ENCODE measurements at places on chromosomes 2 and 18.

DNA sequence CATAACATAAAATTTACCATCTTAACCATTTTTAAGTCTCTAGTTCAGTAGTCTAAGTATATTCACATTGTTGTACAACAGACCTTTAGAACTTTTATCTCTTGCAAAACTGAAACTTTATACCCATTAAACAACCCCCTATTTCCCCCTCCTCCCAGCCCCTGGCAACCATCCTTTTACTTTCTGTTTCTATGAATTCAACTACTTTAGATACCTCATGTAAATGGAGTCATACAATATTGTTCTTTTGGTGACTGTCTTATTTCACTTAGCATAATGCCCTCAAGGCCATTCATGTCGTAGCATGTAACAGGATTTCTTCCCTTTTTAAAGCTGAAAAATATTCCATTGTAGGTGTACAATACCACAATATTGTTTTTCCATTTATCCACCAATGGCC is 129.8 kb downstream of the PDE11A start:
- no peak for DNase-seq

DNA sequence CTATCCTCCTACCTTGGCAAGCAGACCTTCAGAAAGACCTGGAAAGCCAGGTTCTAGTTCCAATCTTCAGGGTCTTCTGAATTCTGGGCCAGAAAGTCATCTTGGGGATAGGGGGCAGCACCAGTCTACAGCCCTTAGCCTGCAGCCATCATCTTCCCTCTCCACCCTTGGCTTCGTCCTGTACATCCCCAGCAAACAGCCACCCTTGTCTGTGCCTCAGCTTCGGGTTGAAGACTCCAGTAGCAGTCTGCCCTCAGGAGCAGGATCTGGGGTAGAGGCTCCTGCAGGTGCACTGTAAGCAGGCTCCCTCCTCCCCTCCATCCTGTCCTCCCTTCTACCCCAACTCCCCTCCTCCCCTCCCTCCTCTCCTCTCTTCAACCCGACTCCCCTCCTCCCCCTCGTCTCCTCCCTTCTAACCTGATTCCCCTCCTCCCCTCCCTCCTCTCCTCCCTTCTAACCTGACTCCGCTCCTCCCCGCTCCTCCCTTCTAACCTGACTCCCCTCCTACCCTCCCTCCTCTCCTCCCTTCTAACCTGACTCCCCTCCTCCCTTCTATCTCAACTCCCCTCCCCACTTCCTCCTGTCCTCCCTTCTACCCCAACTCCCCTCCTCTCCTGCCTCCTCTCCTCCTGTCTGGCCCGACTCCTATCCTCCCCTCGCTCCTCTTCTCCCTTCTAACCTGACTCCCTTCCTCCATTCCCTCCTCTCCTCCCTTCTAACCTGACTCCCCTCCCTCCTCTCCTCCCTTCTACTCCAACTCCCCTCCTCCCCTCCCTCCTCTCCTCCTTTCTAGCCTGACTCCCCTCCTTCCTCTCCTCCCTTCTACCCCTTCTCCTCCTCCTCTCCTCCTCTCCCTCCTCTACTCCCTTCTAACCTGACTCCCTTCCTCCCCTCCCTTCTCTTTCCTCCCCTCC is 90.1 kb upstream of the SMAD2 start:
- DNase-seq, result no peak

DNA sequence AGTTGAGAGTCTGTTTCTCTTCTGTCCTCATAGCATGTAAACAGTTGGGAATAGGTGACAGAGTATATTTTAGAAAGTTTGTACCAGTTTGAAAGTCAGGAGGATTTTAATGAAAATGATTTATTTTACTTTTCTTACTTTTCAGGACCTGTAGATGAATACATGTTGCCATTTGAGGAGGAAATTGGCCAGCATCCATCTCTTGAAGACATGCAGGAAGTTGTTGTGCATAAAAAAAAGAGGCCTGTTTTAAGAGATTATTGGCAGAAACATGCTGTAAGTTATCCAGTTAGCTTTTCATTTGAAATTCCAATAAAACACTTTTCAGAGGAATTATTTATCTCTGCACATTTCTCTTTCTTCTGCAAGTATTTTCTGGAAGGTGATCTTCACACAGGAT is 81.1 kb downstream of the ACVR2A start:
- no peak for DNase-seq

DNA sequence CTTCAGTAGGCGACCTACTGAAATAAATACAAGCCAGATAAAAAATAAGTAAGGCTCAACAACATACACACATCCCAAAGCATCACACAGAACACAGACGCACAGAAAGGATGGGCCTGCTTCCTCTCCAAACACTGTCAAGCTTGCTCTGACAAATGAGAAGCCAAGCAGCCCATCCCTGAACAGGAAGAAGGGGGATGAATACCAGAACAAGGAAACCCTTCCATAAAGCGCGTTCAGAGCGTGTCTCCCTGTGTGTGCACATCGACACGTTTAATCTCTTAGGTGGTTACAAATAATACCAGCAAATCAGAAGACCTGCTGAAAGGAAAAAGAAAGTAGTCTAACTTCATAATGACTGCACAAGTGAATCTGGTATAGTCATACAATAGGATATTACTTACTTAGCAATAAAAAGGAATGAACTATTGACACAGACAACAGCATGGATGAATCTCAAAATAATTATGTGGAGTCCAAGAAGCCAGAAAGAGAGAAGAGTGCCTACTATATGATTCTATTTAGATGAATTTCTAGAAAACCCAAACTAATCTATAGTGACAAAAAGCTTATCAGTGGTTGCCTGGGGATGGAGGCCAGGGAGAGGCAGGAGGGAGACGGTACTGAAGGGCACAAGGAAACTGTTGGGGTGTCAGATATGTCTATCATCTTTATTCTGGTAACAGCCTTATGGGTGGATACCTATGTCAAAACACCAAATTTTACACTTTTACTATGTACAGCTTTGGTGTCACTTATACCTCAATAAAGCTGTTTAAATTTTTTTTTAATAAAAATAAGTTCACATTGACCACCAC is 26.8 kb downstream of the MBOAT2 start:
- DNase-seq, result no peak

DNA sequence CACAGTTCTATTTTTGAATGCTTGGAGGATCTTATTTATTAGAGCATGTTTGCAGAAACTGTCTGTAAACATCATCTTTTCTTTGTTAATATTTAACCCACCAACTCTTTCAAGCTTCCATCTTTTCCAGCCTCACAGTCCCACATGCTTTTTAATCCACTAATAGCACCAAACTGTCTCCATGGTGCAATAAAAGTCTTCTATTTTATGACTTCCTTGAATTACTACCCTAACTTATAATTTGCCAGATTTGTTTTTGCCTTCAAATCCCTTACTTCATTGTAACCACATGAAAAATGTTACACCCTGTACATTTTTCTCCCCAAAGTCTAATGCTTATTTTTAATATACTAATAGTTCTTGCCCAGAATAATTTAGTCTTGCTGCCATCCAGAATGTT is 792.6 kb downstream of the PLCL1 start:
- no peak for DNase-seq

DNA sequence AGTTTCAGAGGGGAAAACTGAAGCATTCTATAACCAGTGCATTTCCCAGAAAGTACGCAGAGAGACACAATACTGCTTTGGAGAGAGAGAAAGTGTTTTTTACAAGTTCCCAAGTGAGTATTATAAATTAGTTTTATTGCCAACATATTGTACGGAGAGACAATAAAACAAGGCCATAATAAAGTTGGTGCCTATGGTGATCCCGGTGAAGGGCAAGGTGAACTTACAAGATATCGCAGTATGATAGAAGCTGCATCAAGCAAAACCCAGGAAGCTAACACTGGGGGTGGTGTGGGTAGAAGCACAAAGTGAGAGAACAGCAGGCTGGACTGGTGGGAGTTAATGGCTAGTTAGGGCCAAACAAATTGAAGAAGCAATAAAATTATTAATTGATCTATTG is 7.5 kb downstream of the TMSB10 start:
- no peak for DNase-seq

DNA sequence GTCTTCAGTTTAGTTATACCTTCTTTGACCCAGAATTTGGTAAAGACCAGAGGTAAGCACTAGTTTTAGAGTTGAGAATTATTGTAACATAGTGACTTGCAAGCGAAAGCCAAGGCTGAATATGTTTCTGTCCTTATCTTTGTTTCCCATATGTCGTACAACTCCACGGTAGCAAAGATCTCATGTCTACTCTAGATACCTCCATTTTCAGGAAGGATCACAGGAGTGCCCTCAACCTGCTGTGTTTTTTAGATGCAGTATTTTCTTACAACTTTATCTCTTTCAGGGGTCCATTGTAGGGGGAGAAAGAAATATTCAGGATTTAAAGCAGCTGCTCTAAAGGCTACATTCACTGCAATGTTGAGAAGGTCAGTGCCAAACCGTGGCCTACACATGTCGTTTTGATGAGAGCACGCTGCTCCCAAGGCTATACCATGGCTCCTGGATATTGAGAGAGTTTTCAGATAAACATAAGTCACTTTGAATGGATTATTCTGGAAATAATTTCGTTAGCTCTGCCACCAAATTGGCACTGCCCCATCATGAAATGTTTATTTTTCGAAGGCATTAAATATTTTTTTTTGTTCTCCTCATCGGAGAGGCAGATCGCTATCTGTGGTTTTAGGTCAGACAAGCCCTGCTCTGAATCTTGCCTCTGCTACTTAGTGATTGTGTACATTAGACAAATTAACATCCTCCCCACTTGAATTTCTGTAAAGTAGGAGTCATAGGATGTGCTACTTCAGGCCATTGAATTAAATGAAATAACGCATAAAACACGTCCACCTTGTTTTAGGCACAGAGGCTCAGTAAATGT is 2.1 kb downstream of the RHBDD1 start:
- no peak for DNase-seq

GRCh38 chr2:108580050-108580449 is 45.8 kb downstream of the LIMS1 start:
- no peak for DNase-seq

- no peak for DNase-seq
Observed at GRCh38 chr18:32450026-32450691, 20.5 kb downstream of the GAREM1 start.

- DNase-seq, result no peak
Observed at GRCh38 chr2:203820969-203821368, 46.6 kb upstream of the CTLA4 start.

DNA sequence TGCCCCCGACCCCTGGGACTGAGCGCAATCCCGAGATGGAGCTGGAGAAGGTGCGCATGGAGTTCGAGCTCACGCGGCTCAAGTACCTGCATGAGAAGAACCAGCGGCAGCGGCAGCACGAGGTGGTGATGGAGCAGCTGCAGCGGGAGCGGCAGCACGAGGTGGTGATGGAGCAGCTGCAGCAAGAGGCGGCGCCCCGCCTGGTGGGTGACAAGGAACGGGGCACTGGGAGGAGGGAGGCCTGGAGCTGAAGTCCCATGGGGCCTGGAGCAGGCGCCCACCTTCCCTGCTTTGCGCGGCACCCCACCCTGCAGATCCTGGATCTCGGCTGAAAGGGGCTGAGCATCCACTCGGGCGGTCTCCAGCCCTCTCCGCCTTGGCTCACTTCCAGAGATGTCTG is 1.2 kb downstream of the TMEM247 start:
- no peak for DNase-seq

DNA sequence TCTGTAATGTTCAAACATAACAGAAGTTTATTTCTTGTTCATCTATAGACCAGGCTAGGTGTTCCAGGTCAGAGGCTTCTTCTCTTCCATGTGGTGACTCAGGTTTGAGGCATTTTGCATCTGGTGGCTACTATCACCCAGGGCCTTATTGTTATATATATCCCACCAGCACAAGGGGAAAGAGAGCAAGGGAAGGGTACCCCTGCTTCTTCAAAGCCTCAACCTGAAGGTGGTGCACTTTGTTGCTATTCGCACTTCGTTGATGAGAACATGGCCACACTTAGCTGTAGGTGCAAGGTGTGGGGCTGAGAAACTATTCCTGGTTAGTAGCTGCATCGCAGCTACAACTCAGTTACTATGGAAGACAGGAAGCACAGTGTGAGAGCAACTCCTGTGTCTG is 27.4 kb upstream of the SLC3A1 start:
- DNase-seq, result no peak

DNA sequence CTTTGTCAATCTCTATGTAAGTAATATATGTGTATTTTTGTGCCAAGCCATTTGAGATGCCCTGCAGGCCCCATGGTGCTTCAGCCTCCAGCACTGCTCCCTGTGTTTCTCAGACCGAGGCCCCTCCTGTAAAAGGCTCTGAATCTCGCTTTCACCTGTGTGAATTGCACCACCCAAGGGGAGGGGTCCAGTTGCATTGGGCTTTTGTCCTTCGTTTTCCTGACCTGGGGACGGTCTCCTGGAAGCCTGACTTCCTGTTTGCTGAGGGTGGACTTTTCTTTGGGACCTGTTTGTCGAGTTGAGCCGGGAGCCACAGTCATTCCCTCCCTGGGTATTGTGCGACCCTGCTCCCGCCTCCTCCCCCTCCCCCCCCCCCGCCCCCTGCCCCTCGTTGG is 48.9 kb downstream of the AGAP1 start:
- no peak for DNase-seq

DNA sequence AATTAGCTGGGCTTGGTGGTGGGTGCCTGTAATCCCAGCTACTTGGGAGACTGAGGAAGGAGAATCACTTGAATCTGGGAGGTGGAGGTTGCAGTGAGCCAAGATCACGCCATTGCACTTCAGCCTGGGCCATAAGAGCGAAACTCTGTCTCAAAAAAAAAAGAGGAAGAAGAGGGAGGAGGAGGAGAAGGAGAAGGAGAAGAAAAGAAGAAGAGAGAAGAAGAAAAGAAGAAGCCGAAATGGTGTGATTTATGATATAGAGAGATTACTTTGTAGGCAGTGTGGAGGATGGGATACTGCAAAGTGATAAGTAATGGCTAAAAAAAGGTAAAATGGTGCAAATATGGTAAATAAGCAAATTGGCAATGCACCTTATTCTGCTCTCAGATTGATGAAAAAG is 25.1 kb downstream of the THNSL2 start:
- DNase-seq, result no peak

- DNase-seq, result no peak
Observed at GRCh38 chr2:33762636-33763035, 163.5 kb upstream of the FAM98A start.

GRCh38 chr2:10934979-10935350 is 23.2 kb downstream of the KCNF1 start:
- no peak for DNase-seq

DNA sequence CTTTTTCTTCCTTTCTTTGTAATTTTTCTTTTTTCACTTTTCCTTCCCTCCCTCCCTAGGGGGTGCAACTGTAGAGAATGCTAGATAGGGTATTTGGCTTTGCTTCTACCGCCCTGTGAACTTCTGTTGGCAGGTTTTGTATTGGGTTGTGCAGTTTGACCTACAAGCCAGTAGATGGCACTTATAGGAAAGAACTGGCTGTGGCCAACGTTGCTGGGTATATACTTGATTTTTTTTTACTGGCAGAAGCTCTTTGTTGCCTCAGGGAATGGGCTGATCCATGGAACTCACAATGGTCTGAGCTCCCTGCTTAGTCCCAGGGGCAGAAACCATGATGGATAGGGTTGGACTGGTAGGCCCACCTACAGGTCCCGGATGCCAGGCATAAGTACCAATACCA is 1019.5 kb upstream of the LRRTM1 start:
- peak; percentile 21 for DNase-seq

GRCh38 chr2:27074738-27075565 is 3.5 kb upstream of the EMILIN1 start:
- peak; percentile 56 for DNase-seq
